GM04503 (cell line): ENCODE measurements at places on chromosomes 7 and 10.

GRCh38 chr7:57403601-57404342, 46.2 kb upstream of the ZNF716 start:
- DNase-seq: no peak

DNA sequence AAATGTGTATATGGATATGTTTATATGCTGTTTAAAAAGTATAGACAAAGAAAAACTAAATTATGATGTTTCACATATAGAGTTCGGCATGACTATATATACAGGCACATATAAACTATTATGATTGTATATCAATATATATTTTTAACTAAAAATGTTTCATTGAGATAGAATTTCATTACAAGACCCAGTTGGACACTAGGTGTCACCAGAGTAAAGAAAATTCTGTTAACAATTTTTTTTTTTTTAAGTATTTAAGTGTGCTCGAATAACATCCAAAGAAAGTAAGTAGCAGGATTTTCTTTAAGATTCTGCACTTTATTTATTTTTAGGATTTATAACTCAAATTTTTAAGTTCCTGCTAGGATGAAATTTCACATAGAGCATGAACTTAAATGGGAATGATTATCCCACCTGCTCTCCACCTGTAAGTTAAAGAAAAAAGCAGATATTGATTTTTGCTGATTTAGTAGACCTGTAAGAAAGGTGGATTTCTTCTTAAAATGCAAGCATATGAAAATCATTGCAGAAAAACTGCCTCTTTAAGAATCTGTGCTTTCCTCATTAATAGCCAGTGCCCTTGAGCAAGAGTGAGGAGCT, 961.5 kb downstream of the PCDH15 start:
- DNase-seq: no peak

GRCh38 chr7:46174196-46174580, 253.1 kb upstream of the IGFBP3 start:
- DNase-seq: no peak

DNA sequence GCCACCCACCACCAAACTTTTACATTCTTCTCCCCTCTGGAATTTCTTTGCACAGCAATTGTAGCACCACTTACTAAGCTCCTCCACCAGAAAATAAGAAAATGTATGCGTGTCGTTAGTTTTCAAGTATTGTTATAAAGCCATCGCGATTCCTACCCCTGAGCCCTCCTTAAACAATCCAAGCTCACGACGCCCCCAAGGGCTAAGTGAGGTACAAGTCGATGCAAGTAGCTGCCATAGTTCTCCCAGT, 1.3 kb downstream of the FRAT2 start:
- no peak for DNase-seq

DNA sequence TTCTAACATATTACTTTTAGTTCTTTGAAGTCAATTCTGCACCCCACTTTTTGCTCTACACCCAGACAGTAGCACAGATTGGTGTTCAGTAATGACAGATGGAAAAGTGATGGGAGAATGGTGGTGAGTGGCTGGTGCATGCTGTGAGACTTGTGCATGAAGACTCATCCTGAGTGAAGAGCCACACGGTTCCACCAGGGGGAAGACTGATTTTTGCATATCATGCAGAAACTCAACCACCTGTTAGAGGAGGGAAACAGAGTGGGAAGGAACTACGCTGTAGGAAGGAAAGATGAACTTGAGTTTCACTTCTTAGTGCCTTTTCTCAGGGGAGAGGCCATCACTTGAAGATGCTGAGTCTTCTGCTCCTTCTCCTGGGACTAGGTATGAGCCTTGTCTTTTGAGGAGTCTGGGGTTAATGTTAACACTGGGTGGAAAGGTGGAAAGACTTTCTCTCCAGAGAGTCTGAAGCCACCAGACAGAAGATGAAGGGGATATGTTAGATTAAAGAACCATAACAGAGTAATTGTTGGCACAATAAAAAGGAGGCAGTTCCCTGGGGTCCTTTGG, 9.3 kb upstream of the PRSS1 start:
- no peak for DNase-seq

DNA sequence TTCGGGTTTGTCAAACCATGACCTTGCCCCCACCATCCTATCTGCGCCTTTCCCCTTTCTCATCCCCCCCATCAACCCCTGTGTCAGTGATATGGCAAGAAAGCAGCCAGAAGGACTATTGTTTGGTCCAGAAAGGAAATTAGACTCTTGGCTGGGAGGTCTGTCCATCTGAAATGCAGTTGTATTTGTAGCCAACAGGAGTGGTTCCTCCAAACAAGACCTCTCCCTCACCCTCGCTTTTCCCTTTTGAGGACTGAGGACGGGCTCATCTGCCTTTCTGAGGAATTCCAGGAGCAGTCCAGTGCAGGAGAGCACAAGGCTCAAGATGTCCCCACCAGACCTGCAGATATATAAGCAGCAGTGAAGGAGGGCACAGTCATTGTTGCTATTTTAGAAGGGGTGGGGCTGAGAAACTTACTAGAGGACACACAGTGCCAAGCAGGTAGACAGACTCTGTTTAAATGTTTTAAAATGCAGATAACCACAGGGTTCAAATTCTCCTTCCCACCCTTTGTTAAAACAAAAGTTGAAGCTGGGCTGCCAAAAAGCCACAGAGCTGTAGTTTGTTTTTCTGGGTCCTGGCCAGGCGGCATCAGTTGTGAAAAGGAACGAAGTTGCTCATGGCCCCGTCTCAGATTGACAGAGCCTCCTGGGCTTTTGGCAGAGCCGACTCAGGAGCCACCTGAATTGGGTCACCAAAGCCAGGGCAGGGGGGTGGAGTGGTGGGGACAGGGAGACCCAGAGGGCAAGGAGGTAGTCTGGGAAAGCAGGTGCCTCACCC, 37.3 kb downstream of the CYP17A1 start:
- no peak for DNase-seq

GRCh38 chr7:97844036-97844435, 28.2 kb downstream of the ASNS start:
- no peak for DNase-seq

- DNase-seq: no peak
Measured at GRCh38 chr7:116834815-116835504, 27.4 kb upstream of the CAPZA2 start.

- DNase-seq: no peak
Measured at GRCh38 chr7:8206956-8207355, 55.0 kb downstream of the ICA1 start.

GRCh38 chr7:92653136-92653535, 62.9 kb upstream of the FAM133B start:
- no peak for DNase-seq

DNA sequence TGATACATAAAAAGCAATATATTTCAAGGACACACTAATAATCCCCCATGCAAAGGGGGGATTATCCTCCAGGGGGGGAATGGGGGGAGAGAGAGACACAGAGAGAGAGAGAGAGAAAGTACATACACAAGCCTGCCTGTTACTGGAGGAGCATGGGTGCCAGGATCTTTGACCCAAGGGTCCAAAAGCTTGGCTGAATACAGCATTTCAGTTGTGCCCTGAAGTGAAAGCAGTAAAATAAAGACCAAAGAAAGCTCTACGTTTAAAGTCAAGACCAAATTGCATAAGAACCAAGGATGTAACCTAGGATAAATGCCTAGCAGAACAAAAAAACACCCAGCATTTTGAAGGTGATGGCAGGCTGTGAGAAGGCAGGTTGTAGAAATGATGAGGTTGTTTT, 27.8 kb upstream of the ITGB8 start:
- no peak for DNase-seq

GRCh38 chr7:36390199-36391090, 783 bp downstream of the ANLN start:
- DNase-seq: no peak
